ENCODE measurements at places on chromosomes 12 and 14. TPM values are rescaled to one million over a fixed set of nuclear protein-coding genes. Genes with fewer than 3 reads are reported as not detected.

Gene DCTN2
- 77.9 TPM for total RNA-seq

Gene POTEM
- total RNA-seq, result not detected

Gene PPP1R1A
- not detected for total RNA-seq

GRCh38 chr12:110170535-110171185 lies 46.5 kb downstream of the IFT81 start:
- no peaks in the 10 kb centered on the region for H3K27me3 ChIP-seq
- no peak overlapping the region for H3K4me3 ChIP-seq
- peaks cover 22% of the 10 kb centered on the region for H3K4me1 ChIP-seq
- no peak for DNase-seq
- H3K36me3 ChIP-seq, result no peaks in the 10 kb centered on the region

- peaks cover 25% of the 10 kb centered on the region for H3K4me1 ChIP-seq
- H3K4me3 ChIP-seq, result peak overlapping the region; percentile 60
- no peaks in the 10 kb centered on the region for H3K27me3 ChIP-seq
- no peak overlapping the region for H3K27ac ChIP-seq
- peaks cover 3% of the 10 kb centered on the region for H3K36me3 ChIP-seq
These were observed 19.4 kb downstream of the PPP2R5C start for GRCh38 chr14:101780887-101781239.

GRCh38 chr12:41485203-41485602 lies 297.1 kb downstream of the PDZRN4 start:
- H3K27ac ChIP-seq, result no peak overlapping the region
- no peak for DNase-seq
- H3K27me3 ChIP-seq, result no peaks in the 10 kb centered on the region
- H3K4me3 ChIP-seq, result no peak overlapping the region

GRCh38 chr12:46915836-46916235 lies 90.0 kb upstream of the SLC38A4 start:
- no peak overlapping the region for H3K27ac ChIP-seq
- no peak overlapping the region for H3K4me3 ChIP-seq
- no peaks in the 10 kb centered on the region for H3K36me3 ChIP-seq
- no peaks in the 10 kb centered on the region for H3K27me3 ChIP-seq
- peaks cover 9% of the 10 kb centered on the region for H3K4me1 ChIP-seq
